GM18507 (cell line): ENCODE measurements at places on chromosomes 7 and 10.

GRCh38 chr7:146698995-146699610 is 582.5 kb downstream of the CNTNAP2 start:
- DNase-seq: no peak

- no peak for DNase-seq
Measured at GRCh38 chr10:73905256-73906020, 5.5 kb upstream of the PLAU start.

DNA sequence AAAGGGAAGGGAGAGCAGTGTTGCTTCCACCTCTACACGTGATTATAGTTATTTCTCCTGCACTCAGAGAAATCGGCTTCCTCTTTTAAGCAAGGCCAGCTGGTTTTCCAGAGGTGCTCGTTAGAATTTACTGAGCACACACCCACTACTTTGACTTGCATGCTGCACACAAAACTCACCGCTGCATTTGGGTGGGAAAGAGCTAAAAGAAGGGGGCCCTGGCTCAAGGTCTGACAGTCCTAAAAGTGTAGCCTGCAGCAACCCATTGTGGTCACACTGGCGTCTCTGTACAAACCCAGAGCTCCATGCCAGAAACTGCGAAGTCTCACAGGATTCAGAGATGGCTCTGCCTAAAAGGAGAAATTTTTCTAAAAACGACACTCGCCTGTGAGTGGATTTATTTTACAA is 133.7 kb downstream of the SLC25A13 start:
- no peak for DNase-seq

GRCh38 chr7:138091032-138091431 is 14.8 kb downstream of the AKR1D1 start:
- no peak for DNase-seq

GRCh38 chr10:95499482-95499989 is 61.6 kb downstream of the SORBS1 start:
- no peak for DNase-seq

- no peak for DNase-seq
Measured at GRCh38 chr7:102122026-102122425, 164.6 kb upstream of the SH2B2 start.

DNA sequence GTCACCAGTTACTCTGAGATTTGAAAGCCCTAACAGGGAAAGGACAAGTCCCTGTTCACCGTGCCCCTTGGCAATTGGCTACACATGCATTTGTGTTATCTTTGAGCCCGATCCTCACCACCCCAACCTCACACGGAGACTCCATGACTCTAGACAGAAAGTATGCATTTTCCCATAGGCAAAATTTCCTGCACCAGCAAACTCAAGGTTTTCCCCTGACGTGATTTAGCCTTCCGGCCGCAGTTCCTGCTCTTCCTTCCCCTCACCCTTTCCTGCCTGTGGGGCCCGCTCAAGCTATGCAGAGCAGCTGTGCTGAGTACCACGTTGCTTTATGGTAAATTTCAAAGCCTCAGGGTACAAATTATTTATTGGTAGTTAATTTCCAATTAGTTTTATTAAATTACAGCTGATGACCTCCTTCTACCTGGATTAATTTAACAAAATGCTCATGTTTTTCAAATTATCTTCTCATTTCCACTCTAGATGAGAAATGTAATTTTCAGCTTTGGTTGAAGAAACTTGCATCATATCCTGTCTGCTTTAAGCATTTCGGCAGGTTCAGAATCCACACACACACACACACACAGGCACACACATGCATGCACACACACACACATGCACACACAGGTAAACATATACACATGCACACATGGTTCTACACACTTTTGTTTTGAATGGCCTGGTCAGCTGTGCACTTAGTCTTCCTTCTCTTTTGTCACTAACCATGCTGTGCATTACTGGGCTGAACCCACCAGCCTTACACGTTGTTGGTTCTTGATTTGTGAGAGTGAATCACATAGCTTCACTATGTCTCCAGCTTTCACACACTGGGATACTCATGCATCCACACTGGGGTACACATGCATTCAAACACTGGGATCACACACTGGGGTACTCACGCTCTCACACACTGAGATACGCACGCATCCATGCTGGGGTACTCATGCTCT is 283.1 kb upstream of the PITRM1 start:
- DNase-seq: no peak

GRCh38 chr7:157523766-157524421 is 187.1 kb downstream of the DNAJB6 start:
- DNase-seq: no peak

- no peak for DNase-seq
Measured at GRCh38 chr10:63554657-63555056, 33.5 kb downstream of the REEP3 start.

DNA sequence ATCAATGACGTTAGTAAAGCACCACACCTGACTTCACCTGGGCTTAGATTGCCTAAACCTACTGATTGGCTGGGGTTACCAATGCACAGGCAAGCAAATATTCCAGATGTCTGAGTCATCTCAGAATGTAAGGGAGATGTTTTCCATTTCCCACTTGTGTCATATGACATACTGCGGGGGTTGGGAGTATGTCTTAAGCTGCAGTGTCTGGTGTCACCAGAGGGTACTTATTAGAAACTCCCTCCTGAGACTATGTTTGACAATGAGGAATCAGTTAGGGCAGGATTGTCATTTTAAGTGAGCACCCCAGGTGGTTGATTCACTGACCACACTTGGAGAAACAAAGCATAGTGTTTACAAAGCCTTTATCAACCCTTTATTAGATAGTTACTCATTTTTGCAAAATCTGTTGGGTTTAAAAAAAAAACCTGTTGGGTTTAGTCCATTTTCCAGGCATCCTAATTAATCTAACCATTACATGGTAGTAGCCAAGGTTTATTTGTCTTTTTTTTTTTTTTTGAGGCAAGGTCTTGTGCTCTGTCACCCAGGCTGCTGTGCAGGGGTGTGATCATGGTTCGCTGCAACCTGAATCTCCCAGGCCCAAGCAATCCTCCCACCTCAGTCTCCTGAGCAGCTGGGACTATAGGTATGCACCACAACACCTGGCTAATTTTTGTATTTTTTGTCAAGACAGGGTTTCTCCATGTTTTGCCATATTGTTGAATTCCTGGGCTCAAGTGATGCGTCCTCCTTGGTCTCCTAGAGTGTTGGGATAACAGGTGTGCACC is 72.5 kb downstream of the CDK6 start:
- DNase-seq: no peak

DNA sequence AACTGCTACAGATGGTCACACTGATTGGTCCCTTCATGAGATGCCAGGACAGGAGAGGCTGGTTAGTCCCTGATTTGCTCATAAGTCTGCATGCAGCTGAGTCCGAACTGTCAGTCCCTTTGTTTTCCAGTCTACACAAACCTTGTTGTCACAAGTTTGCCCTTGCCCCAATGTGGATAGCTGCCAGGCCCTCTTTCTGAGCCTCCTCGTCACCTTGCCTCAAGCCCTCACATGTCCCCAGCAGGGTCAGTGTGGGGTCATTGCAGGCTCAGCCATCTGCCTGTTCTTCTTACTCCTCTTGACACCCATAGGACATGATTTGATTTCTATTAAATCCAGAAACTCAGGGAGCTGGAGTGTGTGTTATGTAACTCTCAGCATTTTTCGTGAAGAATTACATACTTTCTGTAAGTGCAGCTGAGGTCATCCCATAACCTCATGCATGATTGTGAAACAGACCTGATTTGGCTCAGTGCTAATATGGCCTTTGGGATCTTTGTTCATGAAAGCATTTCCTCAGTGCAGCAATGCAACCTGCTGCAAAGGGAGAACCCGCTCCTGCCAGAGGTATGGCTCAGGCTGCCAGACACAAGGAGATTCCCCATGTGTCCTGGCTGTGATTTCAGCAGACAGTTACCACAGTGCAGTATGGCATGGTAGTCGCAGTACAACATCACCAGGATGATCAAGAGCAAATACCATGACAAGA is 70.0 kb upstream of the ZMIZ2 start:
- no peak for DNase-seq

DNA sequence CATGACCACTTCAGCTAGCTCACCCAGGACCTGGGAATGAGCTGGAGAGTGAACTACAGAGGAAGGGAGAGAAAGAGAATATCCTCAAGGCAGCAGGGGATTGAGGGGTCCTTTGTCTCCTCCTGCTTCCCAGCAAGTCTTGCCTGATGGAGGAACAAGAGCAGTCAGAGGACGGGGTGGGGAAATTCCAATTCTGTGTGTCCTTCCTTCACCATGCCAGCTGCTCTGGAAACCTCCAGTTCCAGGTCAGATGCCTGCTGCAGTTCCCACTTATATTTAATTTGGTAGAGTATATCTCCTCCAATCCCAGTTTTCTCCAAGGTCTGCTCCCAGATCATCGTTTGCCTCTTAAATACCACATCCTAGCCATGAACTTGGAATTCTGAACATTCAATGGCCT is 21.4 kb upstream of the LEP start:
- no peak for DNase-seq

GRCh38 chr10:110487411-110488331 is 10.0 kb upstream of the DUSP5 start:
- DNase-seq: no peak

- DNase-seq: no peak
Measured at GRCh38 chr7:32093415-32094408, 23.5 kb upstream of the PDE1C start.

DNA sequence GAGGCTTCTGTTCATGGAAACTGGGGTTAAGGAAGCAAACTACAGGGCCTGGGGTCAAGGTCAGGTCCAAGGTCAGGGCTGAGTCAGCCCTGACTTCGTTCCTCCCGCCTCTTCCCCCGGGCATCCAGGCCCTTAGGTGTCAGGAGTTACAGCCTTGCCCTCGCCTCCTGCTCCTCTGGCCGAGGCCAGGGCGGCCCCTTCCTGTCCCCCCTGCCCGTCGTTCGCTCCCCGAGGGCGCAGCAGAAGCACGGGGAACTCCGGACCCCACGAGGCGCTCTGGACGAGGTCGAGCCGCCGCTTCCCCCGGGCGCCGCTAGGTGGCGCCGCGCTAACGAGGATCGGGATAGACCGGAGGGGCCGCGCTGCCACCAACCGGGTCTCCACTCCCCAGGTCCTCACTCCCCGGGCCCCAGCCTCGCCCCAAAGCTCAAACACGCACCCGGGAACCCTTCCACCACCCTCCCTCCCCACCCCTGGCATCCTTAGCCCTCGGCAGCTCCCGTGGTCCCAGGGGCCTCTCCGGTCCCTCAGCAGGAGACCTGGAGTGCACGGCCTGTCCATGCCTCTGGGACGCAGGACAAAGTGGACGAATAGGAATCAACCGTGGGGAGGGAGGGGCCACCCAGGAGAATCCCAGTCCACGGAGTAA is 59.2 kb upstream of the MYL10 start:
- DNase-seq: peak; percentile 79

- no peak for DNase-seq
Measured at GRCh38 chr7:20407585-20408466, 77.1 kb downstream of the ITGB8 start.

- no peak for DNase-seq
Measured at GRCh38 chr7:34453150-34453549, 204.9 kb upstream of the NPSR1 start.

GRCh38 chr7:157676001-157676400 is 339.2 kb downstream of the DNAJB6 start:
- DNase-seq: no peak

- DNase-seq: no peak
Measured at GRCh38 chr7:45885264-45885882, 2.9 kb upstream of the IGFBP1 start.
